ENCODE measurements at places on chromosomes 7 and 10. TPM values are rescaled to one million over a fixed set of nuclear protein-coding genes. Genes with fewer than 3 reads are reported as not detected.

TAS2R3 gene
- total RNA-seq = 3.2 TPM

GRCh38 chr10:97981816-97982215 is 48.6 kb downstream of the CRTAC1 start:
- no peak for DNase-seq

GRCh38 chr10:113381981-113382509 is 170.8 kb upstream of the HABP2 start:
- peak; percentile 56 for DNase-seq

DNA sequence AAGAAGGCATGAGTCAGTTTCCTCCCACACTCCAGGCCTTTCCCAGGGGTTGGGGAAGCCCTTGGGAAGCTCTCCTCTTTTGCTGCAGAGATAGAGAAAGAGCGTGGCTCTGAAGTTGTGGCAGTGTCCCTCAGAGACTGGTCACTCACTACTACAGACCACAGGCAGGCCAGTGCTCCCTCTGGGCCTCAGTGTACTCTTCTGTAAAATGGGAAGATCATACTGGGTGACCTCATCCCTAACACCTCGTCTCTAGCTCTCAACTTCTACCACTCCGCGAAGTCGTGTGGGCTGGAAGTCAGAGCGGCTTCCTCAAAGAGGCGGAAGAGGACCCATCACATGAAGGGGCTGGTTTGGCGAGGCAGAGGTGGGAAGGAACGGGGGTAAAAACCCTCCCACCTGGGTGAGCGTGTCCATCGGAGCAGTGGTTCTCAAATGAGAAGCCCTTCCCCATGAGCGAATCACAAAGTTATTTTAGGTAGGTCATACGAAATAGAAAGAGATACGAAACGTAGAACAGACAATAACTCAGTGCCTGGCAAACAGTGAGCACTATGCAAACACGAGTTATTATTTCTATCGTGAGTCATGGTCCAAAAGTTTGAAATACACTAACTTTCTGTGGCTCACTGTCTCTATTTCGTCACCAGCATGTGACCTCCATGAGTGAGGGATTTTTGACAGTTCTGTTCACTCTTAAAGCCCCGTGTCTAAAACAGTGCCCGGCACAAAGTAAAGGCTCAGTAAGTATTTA is 32.7 kb downstream of the PRKAG2 start:
- DNase-seq = peak; percentile 97

- DNase-seq = no peak
These were observed 5.7 kb downstream of the ARHGAP22 start for GRCh38 chr10:48598936-48599829.

DNA sequence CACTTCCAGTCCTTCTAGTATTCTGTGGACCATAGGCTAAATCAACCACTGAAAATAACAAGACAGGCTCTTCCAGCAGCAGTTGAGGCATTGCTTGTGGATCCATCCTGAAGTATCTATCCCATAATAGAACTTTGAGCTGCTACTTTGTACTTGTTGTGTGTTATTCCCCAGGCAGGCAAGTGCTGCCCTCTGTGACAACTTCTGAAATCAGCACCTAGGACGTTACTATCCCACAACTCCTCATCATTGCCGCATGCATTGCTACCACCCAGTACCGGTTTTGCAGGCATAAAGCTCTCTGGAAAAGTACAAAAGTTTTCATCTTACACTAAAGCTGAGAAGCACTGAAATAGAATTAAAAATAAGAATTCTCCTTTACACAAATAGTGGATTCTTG is 145.3 kb downstream of the HTR7 start:
- DNase-seq = no peak

GRCh38 chr10:5563321-5563961 is 38.7 kb downstream of the CALML3 start:
- peak; percentile 93 for DNase-seq

- DNase-seq = peak; percentile 77
These were observed 26.2 kb upstream of the ECHDC3 start for GRCh38 chr10:11715815-11716494.

DNA sequence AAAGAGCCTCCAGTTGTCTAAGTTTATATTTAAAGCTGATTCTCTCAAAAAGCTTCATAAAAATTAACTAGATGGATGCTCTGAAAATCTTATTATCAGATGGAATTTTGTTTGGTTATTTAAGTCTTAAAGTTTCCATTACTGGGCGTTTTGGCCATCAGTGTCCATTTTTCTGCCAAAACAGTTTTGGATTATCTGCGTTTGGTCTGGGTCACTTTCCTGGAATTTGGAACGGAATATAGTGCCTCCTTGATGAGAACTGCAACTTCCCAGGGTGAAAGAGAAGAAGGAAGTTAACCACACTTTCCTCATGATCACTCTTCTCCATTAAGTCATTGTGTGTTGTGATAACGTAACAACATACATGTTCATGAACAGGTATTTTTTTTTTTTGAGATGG is 764.9 kb upstream of the AUTS2 start:
- DNase-seq = no peak

DNA sequence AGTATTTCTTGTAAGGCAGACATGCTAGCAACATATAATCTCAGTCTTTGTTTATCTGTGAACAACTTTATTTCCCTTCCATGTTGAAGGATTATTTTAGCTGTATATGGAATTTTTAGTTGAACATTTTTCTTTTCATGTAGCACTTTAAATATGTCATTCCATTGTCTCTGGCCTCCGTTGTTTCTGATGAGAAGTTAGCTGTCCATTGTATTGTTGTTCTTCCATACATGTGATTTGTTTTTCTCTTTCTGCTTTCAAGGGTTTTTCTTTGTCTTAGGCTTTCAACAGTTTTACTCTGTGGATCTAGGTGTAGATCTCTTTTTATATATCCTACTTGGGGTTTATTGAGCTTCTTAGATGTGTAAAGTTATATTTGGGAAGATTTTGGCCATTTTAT is 66.3 kb upstream of the COMTD1 start:
- no peak for DNase-seq

DNA sequence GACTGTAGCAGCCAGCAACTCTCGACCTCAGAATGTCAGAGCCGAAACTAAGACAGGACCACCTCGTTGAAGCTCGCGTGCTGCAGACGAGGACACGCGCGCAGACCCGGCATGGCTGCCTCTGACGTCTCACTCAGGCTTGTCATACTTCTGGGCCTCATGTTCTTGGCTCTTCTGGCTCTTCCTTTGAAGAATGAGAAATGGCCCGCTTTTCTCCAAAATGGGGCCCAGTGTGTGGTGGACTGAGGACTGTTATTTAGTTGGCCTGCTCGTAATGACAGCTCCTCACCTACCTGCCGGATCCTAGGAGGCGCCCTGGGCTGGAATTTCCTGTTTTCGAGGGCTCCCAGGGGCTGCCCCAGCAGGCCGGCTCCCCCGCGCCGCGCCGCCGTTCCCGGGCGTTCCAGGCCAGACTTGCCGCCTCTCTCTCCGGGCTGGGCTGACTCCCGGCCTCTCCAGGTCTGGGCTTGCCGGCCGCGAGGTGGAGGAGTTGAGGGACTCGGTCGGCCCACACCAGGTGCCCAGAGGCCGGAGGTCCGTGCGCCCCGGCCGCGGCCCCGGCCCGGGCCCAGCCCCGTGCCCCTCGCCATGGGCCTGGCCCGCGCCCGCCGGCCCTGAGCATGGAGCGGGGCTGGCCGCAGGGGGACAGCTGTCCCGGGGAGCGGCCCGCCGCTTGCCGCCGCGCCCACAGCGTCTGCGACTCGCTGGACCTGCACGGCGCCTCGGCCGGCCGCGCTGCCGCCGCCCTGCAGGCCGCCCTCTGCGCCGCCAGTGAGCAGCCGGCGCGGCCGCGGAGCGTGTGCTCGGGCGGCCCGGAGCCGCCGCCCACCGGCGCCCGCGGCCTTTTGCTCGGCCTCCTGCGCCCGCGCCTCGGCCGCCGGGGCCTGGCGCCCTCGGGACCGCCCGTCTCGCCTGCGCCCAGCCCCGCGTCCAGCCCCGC is 28.1 kb downstream of the AGAP3 start:
- peak; percentile 97 for DNase-seq

CLDN3 gene
- total RNA-seq = not detected

ZFYVE27 gene
- total RNA-seq = 19.9 TPM

GRCh38 chr7:16734148-16734726 is 19.3 kb upstream of the TSPAN13 start:
- DNase-seq = no peak

OGDHL gene
- total RNA-seq = under 0.01 TPM
